ENCODE measurements at places on chromosomes 2 and 18.

DNA sequence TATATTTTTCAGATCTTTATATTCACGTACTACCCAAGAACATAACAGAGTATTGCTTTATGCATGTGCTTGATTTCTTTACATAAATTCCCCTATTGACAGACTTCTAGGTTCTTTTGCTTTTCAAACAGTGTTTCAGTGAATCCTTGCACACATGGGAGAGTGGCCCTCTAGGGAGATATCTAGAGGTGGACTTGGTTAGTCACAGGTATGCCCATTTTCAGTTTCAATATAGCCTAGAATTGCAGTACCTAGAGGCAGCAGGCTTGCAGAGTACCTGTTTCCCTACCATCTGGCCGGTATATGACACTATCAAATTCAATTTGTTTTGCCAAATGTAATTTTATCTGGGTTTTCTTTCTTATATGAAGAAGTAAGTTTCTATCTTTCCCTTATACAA is 36.8 kb downstream of the EML6 start:
- no peak for DNase-seq

DNA sequence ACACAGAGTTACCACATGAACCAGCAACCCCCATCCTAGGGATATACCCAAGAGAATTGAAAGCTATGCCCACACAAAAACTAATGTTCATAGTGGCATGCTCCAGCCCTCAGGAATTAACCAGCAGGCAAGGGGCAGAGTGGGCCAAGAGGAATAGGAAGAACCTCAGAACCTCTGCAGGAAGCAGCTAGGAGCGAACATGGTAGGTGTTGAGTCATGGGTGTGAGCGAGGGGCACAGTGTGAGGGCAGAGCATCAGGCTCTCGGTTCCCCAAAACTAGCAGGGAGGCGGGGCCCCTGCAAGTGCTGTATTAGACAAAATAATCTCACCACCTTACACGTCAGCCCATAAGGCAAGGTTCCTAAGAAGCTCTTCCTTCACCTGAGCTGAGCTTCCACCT is 5.6 kb upstream of the RUFY4 start:
- no peak for DNase-seq

- DNase-seq: peak; percentile 26
Observed at GRCh38 chr2:226649871-226650660, 149.6 kb downstream of the IRS1 start.

DNA sequence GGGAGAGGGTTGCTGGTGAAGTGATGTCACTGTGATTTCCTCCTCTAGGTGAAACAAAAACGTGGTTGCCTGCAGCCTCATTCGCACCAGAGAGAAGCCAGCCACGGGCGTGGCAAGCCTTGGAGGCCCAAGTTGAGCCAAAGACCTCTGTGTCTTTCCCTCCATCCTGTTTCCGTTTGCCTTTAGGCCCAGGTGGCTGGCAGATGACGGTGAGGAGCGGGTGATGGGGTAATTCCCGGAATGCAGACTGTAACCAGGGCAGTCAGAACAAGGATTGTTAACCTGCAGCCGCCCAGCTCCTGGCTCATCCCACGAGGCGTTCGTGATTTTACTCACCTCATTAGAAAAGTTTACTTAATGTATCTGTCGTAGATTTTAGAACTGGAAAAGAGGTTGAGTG is 14.4 kb downstream of the CTIF start:
- DNase-seq: no peak

- DNase-seq: no peak
Observed at GRCh38 chr2:158936978-158937377, 31.5 kb upstream of the TANC1 start.

- DNase-seq: no peak
Observed at GRCh38 chr2:20635113-20635510, 15.8 kb downstream of the HS1BP3 start.

DNA sequence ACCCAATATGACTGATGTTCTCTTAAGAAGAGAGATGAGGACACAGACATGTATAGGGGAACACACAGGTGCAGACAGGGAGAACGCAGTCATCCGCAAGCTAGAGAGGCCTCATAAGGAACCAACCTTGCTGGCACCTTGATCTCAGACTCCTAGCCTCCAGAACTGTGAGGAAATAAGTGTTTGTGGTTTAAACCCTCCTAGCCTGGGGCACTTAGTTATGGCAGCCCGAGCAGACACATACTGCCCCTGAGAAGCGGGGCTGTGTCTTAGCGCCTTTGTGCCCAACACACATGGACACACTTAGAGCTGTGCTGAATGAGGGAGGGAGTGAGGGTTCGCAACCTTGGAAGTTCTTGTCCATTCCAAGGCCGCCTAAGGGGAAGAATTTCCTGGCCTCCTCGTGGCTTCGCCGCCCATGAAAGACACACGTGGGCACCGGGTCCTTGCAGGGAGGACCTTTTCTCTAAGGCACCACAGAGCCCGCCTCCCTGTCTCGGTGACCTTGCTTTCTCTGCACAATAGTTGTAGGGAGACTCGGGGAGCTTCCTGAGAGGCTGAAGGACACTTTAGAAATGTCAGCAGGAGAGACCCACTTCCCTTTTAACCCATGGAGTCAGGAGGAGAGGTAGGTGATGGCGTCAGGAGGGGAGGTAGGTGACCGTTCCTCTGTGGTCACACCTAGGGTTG is 224.5 kb upstream of the HDAC4 start:
- no peak for DNase-seq

- peak; percentile 10 for DNase-seq
Observed at GRCh38 chr18:46333431-46334135, 229.4 kb downstream of the HAUS1 start.

DNA sequence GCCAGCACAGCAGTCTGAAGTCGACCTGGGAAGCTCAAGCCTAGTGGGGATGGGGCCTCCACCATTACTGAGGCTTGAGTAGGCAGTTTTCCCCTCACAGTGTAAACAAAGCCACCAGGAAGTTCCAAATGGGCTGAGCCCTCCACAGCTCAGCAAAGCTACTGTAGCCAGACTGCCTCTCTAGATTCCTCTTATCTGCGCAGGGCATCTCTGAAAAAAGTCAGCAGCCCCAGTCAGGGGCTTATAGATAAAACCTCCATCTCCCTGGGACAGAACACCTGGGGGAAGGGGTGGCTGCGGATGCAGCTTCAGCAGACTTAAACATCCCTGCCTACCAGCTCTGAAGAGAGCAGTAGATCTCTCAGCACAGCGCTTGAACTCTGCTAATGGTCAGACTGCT is 218.4 kb upstream of the VRK2 start:
- no peak for DNase-seq

GRCh38 chr2:74554820-74555531 is 456 bp downstream of the DOK1 start:
- peak; percentile 51 for DNase-seq

- DNase-seq: no peak
Observed at GRCh38 chr18:37493352-37493935, 72.2 kb downstream of the CELF4 start.

DNA sequence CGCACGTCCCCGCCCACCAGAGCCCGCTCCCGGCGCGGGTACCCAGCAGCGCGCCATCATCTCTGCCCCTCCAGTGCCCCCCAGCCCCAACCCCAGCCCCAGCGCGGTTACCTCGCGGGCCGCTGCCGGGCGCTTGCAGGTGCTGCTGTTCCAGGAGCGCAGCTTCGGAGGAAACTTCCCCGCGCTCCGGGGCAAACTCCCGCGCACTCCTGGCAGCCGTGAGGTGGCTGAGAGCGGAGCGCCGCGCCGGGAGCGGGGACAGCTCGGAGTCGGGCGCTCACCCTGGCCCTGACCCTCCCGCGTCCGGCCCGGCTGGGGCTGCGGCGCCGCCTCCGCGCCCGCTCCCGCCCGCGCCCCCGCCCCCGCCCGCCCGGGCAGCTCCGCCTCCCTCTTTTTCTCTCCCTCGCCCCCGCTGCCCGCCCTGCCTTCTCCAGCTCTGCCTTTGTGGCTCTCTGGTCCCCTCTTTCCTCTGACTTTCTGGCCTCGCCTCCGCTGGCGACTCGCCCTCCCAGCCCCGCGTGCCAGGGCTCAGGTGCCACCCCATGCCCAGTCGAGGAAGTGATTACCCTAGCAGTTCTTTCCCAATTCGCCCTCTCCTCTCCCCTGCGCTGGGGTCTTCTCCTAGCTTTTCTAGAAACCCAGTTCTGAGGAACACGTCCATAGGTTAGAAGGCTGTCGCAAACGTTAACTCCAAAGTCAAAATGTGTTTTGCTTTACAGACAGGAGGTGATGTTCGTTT is at the start of gene CHST9:
CHST9 (minus strand) TSS at position 284 of the 739 bp plus-strand sequence. CDS start 42,499 bp downstream, outside the sequence.
- no peak for DNase-seq

- no peak for DNase-seq
Observed at GRCh38 chr18:47968721-47969120, 38.3 kb upstream of the SMAD2 start.

GRCh38 chr2:2033691-2034090 is 289.4 kb upstream of the PXDN start:
- DNase-seq: no peak

- DNase-seq: no peak
Observed at GRCh38 chr2:120091436-120091835, 78.6 kb downstream of the EPB41L5 start.

DNA sequence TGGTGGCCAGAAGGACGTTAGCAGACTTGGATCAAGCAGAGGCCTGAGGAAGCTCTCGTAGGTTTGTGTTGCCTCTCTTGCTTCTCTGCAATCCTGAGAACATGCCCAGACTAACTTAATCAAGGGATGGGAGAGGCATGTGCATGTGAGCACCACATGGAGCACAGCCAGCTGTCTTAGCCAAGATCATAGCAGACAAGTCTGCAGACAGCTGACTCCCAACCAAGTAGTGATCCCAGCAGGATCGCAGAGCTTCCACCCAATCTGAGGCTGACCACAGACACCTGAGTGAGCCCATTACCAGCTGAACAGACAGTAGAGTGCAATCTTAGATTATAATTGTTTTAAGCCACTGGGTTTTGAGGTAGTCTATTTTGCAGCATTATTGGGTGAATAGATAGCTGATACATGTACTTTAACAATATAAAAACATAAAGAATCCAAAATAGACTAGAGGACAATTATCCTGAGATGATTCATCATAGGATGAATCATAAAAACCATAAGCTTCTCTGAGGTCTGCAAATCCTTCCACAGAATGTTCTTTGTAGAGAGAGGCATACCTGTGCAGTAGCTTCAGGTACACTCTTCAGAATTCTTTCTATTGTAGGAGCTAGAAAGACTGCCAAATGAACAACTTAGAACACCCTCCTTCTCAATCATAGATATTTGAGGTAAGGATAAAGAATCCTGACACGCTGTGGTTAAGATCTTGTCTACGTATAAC is 25.2 kb upstream of the FAM110C start:
- no peak for DNase-seq

DNA sequence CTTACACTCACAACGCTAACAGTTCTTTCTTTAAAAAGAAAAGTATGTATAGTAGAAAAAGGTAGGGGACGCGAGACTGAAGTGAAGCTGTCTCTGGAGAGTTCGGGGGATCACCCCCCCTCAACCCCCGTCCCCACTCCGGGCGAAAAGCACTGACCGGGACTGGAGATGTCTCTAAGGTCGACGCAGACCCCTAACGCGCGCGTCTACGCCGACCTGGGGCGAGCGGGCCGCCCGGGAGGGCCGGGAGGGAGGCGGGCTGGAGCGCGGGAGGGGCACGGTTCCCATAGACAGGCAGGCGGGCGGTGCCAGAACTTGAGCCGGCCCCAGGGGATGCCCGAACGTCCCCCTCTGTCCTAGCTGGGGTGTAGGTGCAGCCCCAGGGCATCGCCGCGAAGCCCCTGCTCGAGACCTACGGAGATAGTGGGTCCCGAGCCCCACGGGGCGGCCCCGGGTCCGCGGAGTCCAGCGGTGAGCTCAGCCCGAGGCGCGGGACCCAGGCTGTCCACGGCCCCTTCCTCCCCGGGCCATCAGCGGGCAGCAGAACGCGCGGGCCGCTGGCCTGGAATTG is 82.2 kb downstream of the CHRNA1 start:
- DNase-seq: peak; percentile 42

GRCh38 chr2:216464104-216464720 is 34.4 kb upstream of the RPL37A start:
- no peak for DNase-seq

DNA sequence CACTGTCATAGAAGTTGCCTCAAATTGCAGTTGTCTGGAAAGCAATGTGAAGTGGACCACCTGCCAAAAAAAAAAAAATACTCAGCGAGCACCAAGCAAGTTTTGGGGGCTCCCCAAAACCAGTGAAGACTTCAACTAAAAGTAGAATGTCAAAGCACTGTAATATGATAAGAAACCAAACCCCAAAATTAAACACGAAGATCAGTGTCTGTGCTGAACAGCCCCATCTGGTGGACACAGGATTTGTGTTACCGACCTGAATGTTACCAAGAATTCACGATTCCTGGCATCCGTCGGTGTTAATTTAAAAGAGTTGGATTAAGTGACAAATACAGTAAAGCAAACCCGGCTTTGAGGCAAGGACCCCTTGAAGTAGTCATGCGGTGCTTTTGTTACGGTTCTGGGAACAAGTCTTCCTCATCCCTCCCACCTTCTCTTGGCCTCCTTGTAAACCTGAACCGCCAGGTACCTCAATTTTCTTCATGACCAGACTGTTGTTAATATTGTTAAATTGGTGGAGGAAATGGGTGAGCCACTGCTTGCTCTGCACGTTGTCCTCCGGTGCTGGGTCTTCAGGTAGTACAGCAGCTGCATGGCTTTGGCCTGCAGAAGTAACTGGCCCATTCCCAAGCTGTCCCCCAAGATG is 31.3 kb upstream of the SSB start:
- peak; percentile 45 for DNase-seq

DNA sequence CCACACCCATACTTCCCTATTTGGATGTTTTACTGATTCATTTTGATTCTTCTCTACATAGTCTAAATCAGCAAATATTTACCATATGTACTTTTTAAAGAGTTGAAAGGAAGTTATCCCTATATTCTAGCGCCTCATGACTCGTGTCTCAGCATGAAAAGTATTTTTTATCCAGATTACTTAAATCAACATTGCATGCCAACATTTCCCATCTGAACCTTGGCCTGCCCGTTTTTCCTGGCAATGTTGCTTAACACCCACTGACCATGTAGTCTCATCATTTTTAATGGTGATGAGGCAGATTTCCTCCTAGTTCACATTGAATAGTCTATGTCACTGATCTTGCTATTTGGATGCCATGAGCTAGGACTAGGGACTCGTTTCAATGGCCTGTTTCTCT is 13.2 kb upstream of the SCYGR5 start:
- DNase-seq: no peak

- DNase-seq: no peak
Observed at GRCh38 chr2:179441551-179441950, 176.9 kb upstream of the SESTD1 start.

- DNase-seq: no peak
Observed at GRCh38 chr2:201855356-201855755, 49.0 kb downstream of the CDK15 start.
